Glutamatergic neuron (in vitro differentiated cells): ENCODE measurements at places on chromosomes 5 and 9. TPM values are rescaled to one million over a fixed set of nuclear protein-coding genes. Genes with fewer than 3 reads are reported as not detected.
A peak's percentile ranks its signal among the peaks of the same experiment; 100 is the strongest.

PCDHB15 gene
- 29.5 TPM for total RNA-seq

CDC20B gene
- 0.34 TPM for total RNA-seq

NXNL2 gene
- total RNA-seq, result not detected

ABLIM3 gene
- total RNA-seq, result 19.0 TPM

GRCh38 chr5:91053741-91054025 is 329.4 kb downstream of the ARRDC3 start:
- no peak overlapping the region for H3K4me3 ChIP-seq
- DNase-seq, result no peak
- H3K27ac ChIP-seq, result no peak overlapping the region
- no peaks in the 10 kb centered on the region for H3K4me1 ChIP-seq
- H3K36me3 ChIP-seq, result no peaks in the 10 kb centered on the region

DNA sequence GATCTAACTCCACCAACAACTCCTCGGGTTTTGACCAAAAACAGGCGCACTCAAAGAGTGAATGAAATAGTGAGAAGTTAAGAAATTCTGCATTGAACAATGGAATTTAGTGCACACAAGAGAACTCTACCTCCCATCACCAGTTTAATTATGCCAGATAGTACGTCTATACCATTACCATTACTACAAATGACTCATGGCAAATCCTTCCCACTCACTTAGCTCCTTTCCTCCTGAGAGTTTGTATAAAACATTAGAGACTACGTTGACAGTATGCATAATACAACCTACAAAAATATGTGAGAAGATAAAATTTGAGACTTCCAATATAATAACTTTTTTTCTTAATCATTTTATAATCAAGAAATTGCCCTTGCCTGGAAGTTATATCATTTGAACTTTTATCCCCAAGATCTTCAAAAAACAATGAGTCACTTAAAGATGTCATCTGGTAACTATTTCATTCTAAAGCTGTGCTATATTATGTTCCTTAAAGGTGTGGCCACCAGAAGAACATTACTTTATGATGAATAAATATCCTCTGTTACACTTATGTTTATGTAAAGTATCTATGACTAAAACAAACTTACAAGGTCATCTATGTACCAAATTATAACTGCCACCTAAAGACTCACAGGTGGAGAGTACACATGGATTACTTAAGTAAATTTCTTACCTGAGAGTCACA is 297.9 kb upstream of the PTGER4 start:
- H3K4me1 ChIP-seq, result no peaks in the 10 kb centered on the region
- DNase-seq, result no peak
- no peaks in the 10 kb centered on the region for H3K36me3 ChIP-seq
- no peak overlapping the region for H3K4me3 ChIP-seq

- peaks cover 21% of the 10 kb centered on the region for H3K4me1 ChIP-seq
- no peaks in the 10 kb centered on the region for H3K36me3 ChIP-seq
- peak overlapping the region; percentile 98 for H3K4me3 ChIP-seq
- H3K27ac ChIP-seq, result peak overlapping the region; percentile 96
- DNase-seq, result no peak
These were observed 625 bp downstream of the EXOSC2 start for GRCh38 chr9:130694205-130694604.

DNA sequence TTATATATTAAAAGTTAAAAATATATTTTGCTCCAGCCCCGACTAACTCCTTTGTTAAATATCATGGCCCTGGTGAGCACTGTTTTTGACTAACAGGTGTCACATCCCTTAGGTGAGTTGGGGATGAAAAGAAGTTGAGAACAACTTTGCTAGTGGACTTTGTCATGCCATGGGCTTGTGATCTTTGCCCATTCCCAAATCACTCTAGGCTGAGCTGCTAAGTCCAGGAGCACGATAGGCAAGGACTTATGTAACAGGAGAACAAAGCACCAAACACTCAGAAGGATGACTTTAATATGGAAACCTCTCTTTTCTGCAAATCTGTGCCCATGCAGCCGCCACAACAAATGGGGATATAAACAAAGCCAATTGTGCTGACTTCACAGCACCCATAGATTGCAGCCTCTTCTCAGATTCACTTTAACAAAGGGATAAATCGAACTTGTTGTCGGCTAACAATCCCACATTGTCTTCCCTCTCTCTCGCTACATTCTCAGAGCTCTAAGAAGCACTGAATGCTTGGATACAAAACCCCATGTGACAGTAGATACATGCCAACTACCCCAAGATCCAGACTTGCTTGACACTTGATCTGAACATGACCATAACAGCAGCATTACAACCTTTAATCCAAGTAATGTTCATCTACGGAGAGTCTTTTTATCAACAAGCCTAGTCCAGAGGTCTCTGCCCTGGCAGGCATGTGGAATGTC is 86.8 kb upstream of the CD180 start:
- peaks cover 13% of the 10 kb centered on the region for H3K36me3 ChIP-seq
- H3K4me1 ChIP-seq, result no peaks in the 10 kb centered on the region
- H3K27ac ChIP-seq, result no peak overlapping the region
- H3K27me3 ChIP-seq, result no peaks in the 10 kb centered on the region
- no peak overlapping the region for H3K4me3 ChIP-seq

GRCh38 chr9:120377268-120378159 is 202.5 kb downstream of the CDK5RAP2 start:
- H3K27ac ChIP-seq, result no peak overlapping the region
- no peaks in the 10 kb centered on the region for H3K4me1 ChIP-seq
- peaks cover 8% of the 10 kb centered on the region for H3K27me3 ChIP-seq
- H3K36me3 ChIP-seq, result peaks cover 32% of the 10 kb centered on the region

DNA sequence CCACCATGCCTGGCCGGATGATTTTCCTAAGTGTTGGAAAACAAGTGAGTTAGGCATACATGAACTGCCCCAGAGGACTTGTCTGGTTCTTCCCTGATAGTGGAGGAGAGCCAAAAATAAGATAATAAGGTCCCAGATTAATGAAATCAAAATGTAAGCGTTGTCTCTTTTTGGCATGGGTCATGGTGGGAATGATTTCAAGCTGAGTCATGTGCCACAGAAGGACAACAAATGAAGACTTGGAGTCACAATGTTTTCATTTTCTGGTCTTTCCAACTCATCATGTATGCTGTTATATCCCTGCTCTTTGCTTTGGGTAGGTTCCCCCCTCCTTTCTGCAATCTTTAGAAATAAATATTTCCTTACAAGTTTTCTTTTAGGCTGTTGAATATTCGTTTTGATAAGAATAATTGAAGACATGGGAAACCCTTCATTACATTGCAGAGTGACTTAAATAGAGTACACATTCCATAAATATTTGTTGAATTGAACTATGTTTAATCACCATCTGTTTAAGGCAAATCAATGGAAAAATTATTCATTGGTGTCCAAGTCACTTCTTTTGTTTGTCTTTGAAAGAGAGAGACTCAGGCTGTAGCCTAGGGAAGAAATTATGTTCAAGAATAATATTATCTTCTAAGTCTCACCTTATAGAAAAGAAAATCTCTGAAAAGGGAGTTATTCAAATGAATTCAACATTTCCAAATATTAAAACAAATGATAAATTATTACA is 196.3 kb downstream of the CSNK1G3 start:
- H3K4me1 ChIP-seq, result no peaks in the 10 kb centered on the region
- no peak overlapping the region for H3K27ac ChIP-seq
- no peak for DNase-seq
- H3K27me3 ChIP-seq, result no peaks in the 10 kb centered on the region

- no peak overlapping the region for H3K4me3 ChIP-seq
- no peaks in the 10 kb centered on the region for H3K36me3 ChIP-seq
- DNase-seq, result no peak
These were observed 22.9 kb downstream of the TRIM14 start for GRCh38 chr9:98096091-98096490.

DNA sequence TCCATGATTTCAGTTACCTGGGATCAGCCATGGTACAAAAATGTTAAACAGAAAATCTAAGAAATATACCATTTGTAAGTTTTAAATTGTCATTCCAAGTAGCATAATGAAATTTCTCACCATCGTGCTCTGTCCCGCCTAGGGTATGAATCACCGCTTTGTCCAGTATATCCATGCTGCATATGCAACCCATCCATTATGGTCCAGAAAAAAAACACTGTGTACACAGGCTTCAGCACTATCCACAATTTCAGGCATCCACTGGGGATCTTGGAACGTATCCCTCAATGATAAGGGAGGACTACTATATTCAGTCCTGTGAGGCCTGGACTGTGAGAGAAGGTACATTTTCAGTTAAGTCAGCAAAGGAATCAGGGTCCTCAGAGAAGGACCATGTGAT is 37.6 kb upstream of the HNRNPA0 start:
- no peak for DNase-seq
- no peak overlapping the region for H3K4me3 ChIP-seq
- H3K4me1 ChIP-seq, result no peaks in the 10 kb centered on the region
- no peaks in the 10 kb centered on the region for H3K36me3 ChIP-seq
- no peaks in the 10 kb centered on the region for H3K27me3 ChIP-seq
- H3K27ac ChIP-seq, result no peak overlapping the region

DNA sequence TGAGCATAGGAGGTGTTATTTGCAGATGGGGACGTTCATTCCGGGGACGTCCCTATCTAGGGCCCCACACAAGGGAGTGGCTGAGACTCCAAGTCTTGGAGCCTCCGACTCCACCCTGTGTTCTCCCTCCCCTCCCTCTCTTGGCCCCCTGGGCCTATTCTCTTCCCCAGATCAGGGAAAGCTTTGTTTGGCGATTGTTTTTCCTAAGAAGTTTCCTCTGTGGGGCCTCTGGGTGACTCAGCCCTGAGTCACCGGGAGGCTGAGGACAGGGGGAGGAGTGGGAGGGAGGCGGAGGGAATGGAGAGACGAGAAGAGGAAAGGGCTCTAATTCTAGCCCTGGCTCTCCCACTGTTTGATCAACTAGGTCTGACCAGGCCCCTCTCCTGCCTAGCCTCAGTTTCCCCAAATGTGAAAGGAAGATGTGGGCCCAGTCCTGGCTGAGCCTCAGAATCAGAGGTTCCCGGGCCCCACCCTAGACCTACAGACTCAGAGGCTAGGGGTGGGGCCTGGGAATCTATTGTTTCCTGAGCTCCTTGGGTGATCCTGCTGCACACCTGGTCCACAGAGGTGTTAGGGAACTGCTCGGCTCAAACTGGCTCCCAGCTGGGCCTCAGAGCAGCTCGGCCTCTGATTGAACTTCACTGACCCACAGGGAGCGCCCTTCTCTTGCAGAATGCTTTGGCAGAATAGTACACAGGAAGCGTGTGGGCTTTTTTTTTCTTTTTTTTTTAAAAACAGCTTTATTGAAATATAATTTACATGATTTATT is 19.2 kb downstream of the GSN start:
- no peak overlapping the region for H3K27ac ChIP-seq
- no peak overlapping the region for H3K4me3 ChIP-seq
- peaks cover 9% of the 10 kb centered on the region for H3K4me1 ChIP-seq
- H3K36me3 ChIP-seq, result no peaks in the 10 kb centered on the region

DNA sequence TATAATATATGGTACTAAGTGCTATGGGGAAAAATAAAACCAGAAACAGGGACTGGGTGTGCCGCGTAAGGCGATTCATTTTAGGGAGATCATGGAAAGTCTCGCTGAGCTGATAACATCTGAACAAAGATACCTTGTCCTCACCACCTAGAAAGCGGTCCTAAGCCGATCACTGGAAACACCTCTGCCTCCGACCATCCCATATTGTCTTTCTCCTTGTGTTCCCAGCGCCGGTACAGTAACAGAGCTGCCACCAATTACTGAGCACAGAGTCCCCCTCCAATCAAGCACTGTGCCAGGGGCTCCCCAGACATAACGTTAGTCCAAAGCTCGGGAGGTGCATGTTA is 704 bp downstream of the CCDC112 start:
- H3K4me1 ChIP-seq, result peaks cover 3% of the 10 kb centered on the region
- peaks cover 7% of the 10 kb centered on the region for H3K27me3 ChIP-seq
- peak overlapping the region; percentile 96 for H3K4me3 ChIP-seq

DNA sequence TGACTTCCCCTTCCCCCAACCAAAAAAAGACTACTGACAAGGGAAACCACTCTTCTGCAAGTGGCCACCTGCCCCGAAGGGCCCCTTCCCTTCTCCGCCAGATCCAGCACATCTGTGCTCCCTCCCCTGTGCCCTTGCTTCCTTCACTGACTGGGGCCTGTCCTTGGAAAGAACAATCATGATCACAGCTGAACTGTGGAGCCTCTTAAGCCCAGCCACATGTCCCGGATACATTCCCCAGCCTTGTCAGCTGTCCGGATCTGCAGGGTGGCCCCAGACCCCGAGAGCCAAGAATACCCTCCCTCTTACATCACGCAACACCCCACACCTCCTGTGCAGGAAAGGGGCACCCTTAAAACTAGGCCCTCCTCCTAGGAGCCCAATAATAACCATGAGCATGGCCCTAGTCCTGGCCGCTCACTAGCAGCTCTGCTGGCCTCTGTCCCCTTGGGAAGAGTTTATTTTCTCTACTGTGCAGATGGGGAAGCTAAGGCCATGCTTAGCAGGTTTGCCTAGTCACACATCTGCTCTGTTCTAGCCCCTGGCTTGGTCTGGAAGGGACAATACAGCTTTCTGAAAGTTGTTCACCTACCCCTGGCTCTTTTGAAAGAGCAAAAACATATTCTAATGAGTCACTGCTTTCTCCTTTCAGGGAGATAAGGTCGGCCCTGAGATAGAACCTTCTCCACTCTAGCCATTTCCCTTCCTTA is 3.8 kb downstream of the SPRY4 start:
- H3K36me3 ChIP-seq, result no peaks in the 10 kb centered on the region
- H3K27me3 ChIP-seq, result peaks cover 13% of the 10 kb centered on the region
- peak overlapping the region; percentile 96 for H3K27ac ChIP-seq
- H3K4me3 ChIP-seq, result peak overlapping the region; percentile 78
- H3K4me1 ChIP-seq, result peaks cover 55% of the 10 kb centered on the region
